ENCODE measurements at places on chromosomes 1 and 21. TPM values are rescaled to one million over a fixed set of nuclear protein-coding genes. Genes with fewer than 3 reads are reported as not detected.

PALMD gene
- 0.36 TPM for total RNA-seq

CDK18 gene
- 26.4 TPM for total RNA-seq

DNA sequence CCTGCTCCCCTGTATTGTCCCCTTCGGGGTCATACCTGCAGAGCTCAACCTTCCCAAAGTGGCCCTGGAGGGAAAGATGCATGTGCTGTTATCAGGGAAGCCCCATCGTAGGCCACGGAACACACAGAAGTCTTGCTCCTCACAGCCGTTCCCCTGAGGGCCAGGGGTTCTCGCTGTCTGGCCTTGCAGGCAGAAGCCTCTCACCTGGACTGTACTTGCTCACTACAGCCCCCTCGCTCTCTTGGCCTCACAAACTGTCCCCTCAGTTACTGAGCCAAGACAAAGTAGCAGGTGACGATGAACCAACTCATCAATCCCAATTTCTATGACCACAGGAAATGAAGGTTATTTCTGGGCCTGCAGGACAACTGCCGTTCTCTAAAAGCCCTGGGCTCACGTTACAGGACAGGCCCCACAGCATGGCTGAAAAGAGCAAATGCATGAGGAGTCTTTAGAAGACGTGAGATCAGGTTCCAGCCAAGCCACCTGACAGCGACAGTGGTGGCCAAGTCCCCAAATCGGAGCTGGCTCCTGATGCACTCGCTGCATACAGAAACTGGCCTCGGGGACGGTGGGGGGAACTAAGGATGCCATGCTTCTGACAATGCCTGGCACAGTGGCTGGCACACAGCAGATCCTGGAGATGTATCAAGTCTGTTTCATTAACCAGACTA is 95.0 kb downstream of the RAVER2 start:
- no peak for DNase-seq
- H3K36me3 ChIP-seq = peaks cover 24% of the 10 kb centered on the region
- no peak overlapping the region for H3K4me3 ChIP-seq

GRCh38 chr1:107724648-107725047 is 240.3 kb downstream of the VAV3 start:
- H3K27me3 ChIP-seq = no peaks in the 10 kb centered on the region
- no peak overlapping the region for H3K27ac ChIP-seq
- H3K36me3 ChIP-seq = no peaks in the 10 kb centered on the region
- no peak overlapping the region for H3K4me3 ChIP-seq
- H3K4me1 ChIP-seq = no peaks in the 10 kb centered on the region

- H3K27me3 ChIP-seq = peaks cover 83% of the 10 kb centered on the region
- H3K36me3 ChIP-seq = no peaks in the 10 kb centered on the region
- peak; percentile 23 for DNase-seq
- peaks cover 31% of the 10 kb centered on the region for H3K4me1 ChIP-seq
- H3K27ac ChIP-seq = no peak overlapping the region
Observed at GRCh38 chr21:33070998-33071769, 1.2 kb downstream of the OLIG1 start.

- H3K4me1 ChIP-seq = peaks cover 13% of the 10 kb centered on the region
- H3K27ac ChIP-seq = no peak overlapping the region
- H3K4me3 ChIP-seq = no peak overlapping the region
- no peaks in the 10 kb centered on the region for H3K36me3 ChIP-seq
Observed at GRCh38 chr1:61171974-61172373, 89.6 kb downstream of the NFIA start.

- DNase-seq = peak; percentile 71
- peaks cover 20% of the 10 kb centered on the region for H3K4me1 ChIP-seq
- H3K4me3 ChIP-seq = peak overlapping the region; percentile 66
- no peak overlapping the region for H3K27ac ChIP-seq
- no peaks in the 10 kb centered on the region for H3K27me3 ChIP-seq
Observed at GRCh38 chr1:109498161-109498801, 4.4 kb downstream of the CYB561D1 start.

- no peak overlapping the region for H3K27ac ChIP-seq
- H3K36me3 ChIP-seq = no peaks in the 10 kb centered on the region
- peaks cover 79% of the 10 kb centered on the region for H3K27me3 ChIP-seq
- H3K4me3 ChIP-seq = peak overlapping the region; percentile 91
- no peak for DNase-seq
Observed at GRCh38 chr1:216722821-216723220, 408 bp downstream of the ESRRG start.
